ENCODE measurements at places on chromosomes 3 and 15. TPM values are rescaled to one million over a fixed set of nuclear protein-coding genes. Genes with fewer than 3 reads are reported as not detected.
A peak's percentile ranks its signal among the peaks of the same experiment; 100 is the strongest.

The MAP1A gene
- total RNA-seq: 56.0 TPM

The SHC4 gene
- total RNA-seq: 3.3 TPM

The CTXN2 gene
- total RNA-seq: not detected

The ADIPOQ gene
- 0.69 TPM for total RNA-seq

The ZBTB47 gene
- total RNA-seq: 118 TPM

The CSPG4 gene
- 9.1 TPM for total RNA-seq

DNA sequence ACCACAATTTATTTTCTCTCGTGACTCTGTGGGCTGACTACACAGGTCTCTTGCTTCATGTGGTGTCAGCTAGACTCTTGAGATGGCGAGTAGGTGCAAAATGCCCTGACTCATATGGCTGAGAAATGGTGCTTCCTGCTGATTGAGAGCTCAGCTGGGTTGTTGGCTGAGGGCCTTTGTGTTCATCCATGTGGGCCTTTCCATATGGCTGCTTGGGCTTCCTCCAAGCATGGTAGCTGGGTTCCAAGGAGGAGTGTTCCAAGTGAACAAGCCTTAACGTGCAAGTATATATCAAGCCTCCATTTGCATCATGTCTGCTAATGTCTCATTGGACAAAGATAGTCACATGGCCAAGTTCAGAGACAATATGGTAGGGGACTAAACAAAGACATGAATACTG is 164.0 kb downstream of the PDCD6IP start:
- H3K27me3 ChIP-seq: no peaks in the 10 kb centered on the region
- DNase-seq: no peak
- H3K4me1 ChIP-seq: no peaks in the 10 kb centered on the region
- no peaks in the 10 kb centered on the region for H3K36me3 ChIP-seq
- no peak overlapping the region for H3K27ac ChIP-seq

DNA sequence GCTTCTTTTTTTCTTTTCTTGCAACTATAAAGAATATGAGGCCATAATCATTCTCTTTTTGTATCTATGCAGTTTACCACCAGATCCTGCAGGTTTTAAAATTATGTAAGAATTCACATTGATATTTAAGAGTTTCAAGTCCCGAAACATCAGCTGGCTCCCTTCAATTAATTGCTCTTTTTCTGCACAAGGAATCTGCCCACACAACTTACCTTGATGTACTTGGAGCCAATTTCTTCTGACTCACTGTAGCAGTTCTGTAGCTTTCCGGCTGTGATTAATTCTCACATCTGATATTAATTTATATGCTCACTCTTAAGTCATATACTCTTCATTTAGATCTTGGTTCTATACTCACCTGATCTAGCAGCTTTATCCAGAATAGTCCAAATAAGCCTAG is 781.8 kb downstream of the CADM2 start:
- no peak overlapping the region for H3K4me3 ChIP-seq
- no peaks in the 10 kb centered on the region for H3K36me3 ChIP-seq
- H3K27me3 ChIP-seq: no peaks in the 10 kb centered on the region
- no peak for DNase-seq
- no peaks in the 10 kb centered on the region for H3K4me1 ChIP-seq
- no peak overlapping the region for H3K27ac ChIP-seq

- H3K36me3 ChIP-seq: no peaks in the 10 kb centered on the region
- H3K27ac ChIP-seq: no peak overlapping the region
- no peaks in the 10 kb centered on the region for H3K4me1 ChIP-seq
- H3K4me3 ChIP-seq: no peak overlapping the region
Measured at GRCh38 chr3:53665608-53666425, 171.4 kb downstream of the CACNA1D start.

DNA sequence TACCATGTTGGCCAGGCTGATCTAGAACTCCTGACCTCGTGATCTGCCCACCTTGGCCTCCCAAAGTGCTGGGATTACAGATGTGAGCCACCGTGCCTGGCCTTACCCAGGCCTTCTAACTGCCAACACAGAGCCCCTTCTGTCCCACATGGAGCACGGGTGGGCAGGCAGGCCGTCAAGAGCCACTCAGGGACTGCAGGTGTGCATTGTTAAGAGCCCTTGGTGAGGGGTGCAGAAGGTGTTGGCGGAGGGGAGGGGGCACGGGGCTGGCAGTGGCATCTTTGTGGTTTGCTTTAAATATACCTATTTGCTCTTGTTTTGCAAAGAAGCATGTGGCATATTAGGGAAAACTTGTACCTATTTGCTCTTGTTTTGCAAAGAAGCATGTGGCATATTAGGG is 37.3 kb downstream of the SMAD6 start:
- no peak overlapping the region for H3K27ac ChIP-seq
- no peaks in the 10 kb centered on the region for H3K36me3 ChIP-seq
- no peak overlapping the region for H3K4me3 ChIP-seq
- peaks cover 81% of the 10 kb centered on the region for H3K4me1 ChIP-seq
- no peaks in the 10 kb centered on the region for H3K27me3 ChIP-seq

DNA sequence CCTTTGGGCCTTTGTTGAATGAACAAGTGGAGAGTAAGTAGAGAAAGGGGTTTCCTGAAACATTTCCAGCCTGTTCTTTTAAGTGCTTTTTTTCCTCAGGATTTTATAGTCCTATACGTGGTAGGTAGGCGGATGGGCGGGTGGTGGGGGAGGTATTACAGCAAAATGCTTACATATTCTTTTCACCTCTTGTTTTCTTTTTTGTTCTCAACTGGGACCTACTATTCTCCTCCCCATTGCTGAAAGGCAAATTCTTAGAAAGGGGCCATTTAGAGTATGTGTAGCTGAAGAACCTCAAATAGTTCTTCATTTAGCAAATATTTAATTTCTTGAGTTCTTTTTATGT is 135.8 kb downstream of the FNDC3B start:
- peaks cover 84% of the 10 kb centered on the region for H3K4me1 ChIP-seq
- no peak overlapping the region for H3K4me3 ChIP-seq
- no peak for DNase-seq

DNA sequence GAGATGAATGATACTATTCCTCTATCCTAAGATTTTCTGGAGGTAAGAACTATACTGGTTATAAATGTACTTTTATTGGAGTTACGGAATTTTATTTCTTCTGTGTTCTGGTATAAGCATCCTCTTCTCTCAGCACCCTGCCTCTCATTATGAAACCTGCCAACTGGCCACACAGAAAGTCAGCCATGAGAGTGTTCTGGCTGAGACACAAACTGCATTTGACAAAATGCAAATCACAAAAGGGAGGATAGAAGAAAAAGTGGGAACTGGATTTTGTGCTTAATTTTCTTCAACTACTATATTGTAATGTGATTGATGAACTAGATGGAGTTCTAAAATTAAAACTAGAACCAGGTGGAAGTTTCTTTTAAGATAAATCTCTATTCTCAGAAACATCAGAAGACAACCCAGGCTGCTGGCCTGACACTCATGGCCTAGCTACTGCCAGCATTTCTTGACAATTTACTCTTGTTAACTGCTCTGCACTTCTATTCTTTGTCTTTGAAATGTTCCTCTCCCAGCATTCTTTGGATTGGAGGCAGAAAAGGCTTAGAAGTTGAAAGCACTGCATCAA is 143.1 kb downstream of the WDR76 start:
- H3K27me3 ChIP-seq: no peaks in the 10 kb centered on the region
- no peak overlapping the region for H3K27ac ChIP-seq
- DNase-seq: no peak

DNA sequence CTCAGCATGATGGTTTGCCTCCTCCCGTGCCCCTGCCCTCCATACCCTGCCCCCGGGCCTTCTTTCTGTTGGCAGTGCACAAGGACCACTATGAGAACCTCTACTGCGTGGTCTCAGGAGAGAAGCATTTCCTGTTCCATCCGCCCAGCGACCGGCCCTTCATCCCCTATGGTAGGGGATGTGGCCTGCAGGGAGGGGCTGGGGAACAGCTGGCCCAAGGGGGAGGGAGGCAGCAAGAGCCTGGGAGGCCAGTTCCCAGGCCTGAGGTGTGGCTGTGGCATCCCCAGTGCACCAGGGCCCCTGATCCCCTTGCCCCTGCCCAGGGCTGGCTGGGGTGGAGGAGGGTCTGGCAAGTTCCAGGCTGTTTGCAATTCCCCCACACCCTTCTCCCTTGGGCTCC is 2.6 kb upstream of the PLA2G4B start:
- H3K27me3 ChIP-seq: no peaks in the 10 kb centered on the region
- H3K4me1 ChIP-seq: peaks cover 35% of the 10 kb centered on the region
- no peak overlapping the region for H3K27ac ChIP-seq
- no peak overlapping the region for H3K4me3 ChIP-seq

- H3K27me3 ChIP-seq: no peaks in the 10 kb centered on the region
- H3K4me1 ChIP-seq: no peaks in the 10 kb centered on the region
- no peaks in the 10 kb centered on the region for H3K36me3 ChIP-seq
- DNase-seq: no peak
- no peak overlapping the region for H3K27ac ChIP-seq
- no peak overlapping the region for H3K4me3 ChIP-seq
Measured at GRCh38 chr3:134833453-134834163, 38.5 kb downstream of the EPHB1 start.

DNA sequence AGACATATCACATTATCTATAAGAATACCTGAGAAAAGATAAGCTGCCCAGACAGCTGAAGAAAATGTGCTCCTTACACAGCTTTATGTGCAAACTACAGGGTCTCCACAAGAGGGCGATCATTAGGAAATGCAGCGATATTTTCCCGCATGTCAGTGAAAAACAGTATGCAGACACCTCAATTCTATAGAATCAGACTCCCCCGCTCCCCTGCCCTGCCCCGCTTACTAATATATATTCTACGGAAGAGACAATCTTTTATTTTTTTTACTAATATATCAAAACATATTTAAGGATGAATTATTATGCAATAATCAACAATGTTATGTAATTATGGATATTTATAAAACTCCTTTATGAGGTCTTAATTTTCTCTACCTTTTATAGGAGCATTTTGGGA is 681.3 kb downstream of the ROBO1 start:
- H3K4me1 ChIP-seq: no peaks in the 10 kb centered on the region
- H3K27me3 ChIP-seq: no peaks in the 10 kb centered on the region
- no peak overlapping the region for H3K4me3 ChIP-seq
- H3K36me3 ChIP-seq: no peaks in the 10 kb centered on the region
- DNase-seq: no peak

GRCh38 chr3:87949879-87950208 is 109.0 kb downstream of the CGGBP1 start:
- no peaks in the 10 kb centered on the region for H3K27me3 ChIP-seq
- H3K27ac ChIP-seq: no peak overlapping the region
- H3K36me3 ChIP-seq: no peaks in the 10 kb centered on the region
- H3K4me1 ChIP-seq: no peaks in the 10 kb centered on the region
- H3K4me3 ChIP-seq: no peak overlapping the region

- H3K27ac ChIP-seq: no peak overlapping the region
- no peak overlapping the region for H3K4me3 ChIP-seq
- peaks cover 39% of the 10 kb centered on the region for H3K4me1 ChIP-seq
- no peaks in the 10 kb centered on the region for H3K36me3 ChIP-seq
- no peaks in the 10 kb centered on the region for H3K27me3 ChIP-seq
- DNase-seq: no peak
Measured at GRCh38 chr3:32424581-32425250, 33.1 kb downstream of the CMTM7 start.

- no peaks in the 10 kb centered on the region for H3K27me3 ChIP-seq
- peak overlapping the region; percentile 84 for H3K27ac ChIP-seq
- H3K4me3 ChIP-seq: no peak overlapping the region
Measured at GRCh38 chr3:30520699-30521098, 85.7 kb upstream of the TGFBR2 start.

- peaks cover 3% of the 10 kb centered on the region for H3K4me1 ChIP-seq
- DNase-seq: no peak
- H3K4me3 ChIP-seq: no peak overlapping the region
Measured at GRCh38 chr3:89740080-89740880, 632.9 kb downstream of the EPHA3 start.

DNA sequence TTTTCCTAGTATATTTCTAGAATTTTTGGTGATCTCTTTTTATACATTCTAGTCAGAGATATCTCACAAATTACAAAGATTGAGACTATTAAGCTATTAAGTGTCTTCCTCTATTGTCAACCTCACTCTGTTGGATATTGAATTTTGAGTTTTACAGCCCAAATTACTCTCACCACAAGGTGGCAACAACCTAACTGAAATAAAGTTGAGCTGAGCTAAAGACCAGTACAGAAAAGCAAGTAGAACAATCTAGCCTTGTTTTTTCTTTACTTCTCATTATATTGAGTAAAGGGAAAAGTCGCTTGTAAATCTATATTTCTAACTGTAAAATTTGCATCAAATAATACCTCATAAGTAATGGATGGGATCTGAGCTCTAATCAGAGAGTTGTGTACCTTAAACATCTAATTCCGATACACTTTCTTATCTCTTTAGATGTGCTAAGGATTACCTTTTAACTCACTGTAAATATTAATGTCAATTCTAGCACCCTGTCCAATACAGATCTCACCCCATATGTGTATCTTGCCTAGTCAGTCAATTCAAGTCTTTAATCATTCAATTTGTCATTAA is 13.6 kb upstream of the COMMD2 start:
- peaks cover 38% of the 10 kb centered on the region for H3K27me3 ChIP-seq
- no peak for DNase-seq
- H3K4me3 ChIP-seq: no peak overlapping the region
- H3K27ac ChIP-seq: no peak overlapping the region
- no peaks in the 10 kb centered on the region for H3K36me3 ChIP-seq

DNA sequence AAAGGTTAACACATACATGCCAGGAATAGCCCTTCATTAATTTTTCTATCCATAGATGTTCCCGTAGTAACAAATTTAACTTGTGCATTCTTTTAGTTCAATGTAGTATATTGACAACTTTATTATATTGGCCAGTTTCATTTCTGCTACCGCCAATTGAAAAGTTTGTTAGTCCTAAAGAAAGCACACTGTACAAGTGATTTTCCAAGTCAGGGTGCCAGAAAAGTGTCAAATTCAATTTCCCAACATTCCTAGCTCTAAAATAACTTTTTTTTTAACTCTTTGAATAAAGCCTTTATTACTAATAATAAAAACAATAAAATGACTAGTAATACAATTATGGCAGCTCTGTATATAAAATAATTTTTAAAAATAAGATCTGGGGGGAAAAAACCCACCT is 68.9 kb downstream of the IMPG2 start:
- H3K36me3 ChIP-seq: no peaks in the 10 kb centered on the region
- H3K27ac ChIP-seq: no peak overlapping the region
- no peak for DNase-seq
- H3K27me3 ChIP-seq: no peaks in the 10 kb centered on the region
